ENCODE measurements at places on chromosomes 16 and 17.

- DNase-seq = no peak
Observed at GRCh38 chr16:700684-701584, 4.7 kb downstream of the FBXL16 start.

- DNase-seq = no peak
Observed at GRCh38 chr16:22810226-22810625, 3.7 kb upstream of the HS3ST2 start.

GRCh38 chr16:71722801-71723536, 1.5 kb downstream of the PHLPP2 start:
- DNase-seq = peak; percentile 30

DNA sequence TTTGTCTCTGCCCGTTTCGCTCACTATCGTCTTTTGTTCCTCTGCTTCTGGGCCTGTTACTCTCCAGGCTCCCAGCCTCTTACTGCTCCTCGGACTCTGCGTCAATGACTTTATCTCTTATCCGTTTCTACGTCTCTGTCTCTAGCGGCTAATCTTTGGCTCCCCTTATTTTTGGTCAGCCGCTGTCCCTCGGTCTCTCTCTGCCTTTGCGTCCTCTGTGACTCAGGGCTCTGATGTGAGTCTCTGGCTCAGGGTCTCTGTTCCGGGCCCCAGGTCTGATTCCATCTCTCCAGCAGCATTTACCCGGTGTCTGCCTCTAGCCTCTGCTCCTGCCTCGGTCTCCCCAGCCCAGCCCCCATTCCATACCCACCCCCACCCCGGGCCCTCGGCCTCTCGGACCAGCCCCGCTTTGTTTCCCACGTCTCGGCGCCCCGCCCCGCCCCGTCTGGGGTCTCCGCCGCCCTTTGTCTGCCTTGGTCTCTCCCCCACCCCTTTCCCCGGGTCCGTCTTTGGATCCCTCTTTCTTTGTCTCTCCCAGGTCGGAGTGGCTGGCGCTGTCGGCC, 547 bp upstream of the ZNF48 start:
- no peak for DNase-seq

DNA sequence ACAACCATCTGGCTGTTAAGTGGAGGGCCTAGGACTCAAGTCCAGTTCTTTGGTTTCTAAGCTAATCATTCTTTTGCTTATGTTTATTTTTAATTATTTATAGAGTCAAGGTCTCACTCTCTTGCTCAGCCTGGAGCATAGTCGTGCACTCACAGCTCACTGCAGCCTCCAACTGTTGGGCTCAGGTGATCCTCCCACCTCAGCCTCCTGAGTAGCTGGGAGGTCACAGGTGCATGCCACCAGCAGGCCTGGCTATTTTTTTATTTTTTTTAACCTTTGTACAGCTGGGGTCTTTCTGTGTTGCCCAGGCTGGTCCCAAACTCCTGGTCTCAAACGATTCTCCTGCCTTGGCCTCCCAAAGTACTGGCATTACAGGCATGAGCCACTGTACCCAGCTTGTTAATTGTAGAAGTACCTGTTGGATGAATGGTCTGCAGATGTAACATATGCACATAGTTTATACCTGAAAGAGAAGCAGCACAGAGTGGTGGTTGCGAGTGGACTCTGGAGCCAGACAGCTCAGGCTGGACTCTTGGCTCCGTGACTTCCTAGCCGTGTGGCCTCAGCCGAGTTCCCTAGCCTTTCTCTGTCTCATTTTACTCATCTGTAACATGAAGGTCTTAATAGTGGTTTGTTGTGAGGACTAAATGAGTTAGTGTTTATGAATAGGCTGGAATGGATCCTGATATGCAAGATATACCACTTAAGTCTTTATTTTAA, 337.5 kb downstream of the SNX29 start:
- no peak for DNase-seq

DNA sequence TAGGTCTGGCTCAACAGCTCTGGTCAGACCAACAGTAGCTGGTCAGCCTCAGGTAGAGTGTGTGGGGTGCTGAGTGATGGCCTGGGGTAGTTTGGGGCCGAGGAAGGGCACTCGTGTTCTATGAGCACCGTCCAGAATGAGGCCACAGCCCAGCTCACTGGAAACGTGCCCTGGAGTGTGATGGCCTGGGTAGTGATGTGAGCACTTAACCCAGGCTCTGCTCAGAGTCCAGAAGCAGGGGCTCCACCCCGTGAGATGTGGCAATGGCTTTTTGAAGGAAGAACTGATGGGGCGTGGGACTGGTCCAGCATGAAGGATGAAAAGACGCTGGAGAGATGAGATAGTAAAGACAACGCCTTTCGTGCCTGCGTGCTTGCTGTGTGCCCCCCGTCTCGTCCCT, 35.3 kb downstream of the NTN1 start:
- no peak for DNase-seq

GRCh38 chr16:83850947-83851346, 43.2 kb downstream of the HSBP1 start:
- no peak for DNase-seq

DNA sequence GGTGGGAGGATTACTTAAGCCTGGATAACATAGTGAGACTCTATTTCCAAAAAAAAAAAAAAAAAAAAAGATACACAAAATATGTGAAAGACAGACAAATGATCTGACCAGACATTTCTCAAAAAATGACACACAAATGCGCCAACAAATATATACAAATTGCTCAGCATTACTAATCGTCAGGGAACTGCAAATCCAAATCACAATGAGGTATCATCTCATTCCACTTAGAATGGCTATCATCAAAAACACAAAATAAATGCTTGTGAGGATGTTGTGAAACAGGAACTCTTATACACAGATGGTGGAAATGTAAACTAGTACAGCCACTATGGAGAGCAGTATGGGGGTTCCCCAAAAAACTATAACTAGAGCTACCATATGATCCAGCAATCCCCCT, 62.4 kb downstream of the STX8 start:
- no peak for DNase-seq

DNA sequence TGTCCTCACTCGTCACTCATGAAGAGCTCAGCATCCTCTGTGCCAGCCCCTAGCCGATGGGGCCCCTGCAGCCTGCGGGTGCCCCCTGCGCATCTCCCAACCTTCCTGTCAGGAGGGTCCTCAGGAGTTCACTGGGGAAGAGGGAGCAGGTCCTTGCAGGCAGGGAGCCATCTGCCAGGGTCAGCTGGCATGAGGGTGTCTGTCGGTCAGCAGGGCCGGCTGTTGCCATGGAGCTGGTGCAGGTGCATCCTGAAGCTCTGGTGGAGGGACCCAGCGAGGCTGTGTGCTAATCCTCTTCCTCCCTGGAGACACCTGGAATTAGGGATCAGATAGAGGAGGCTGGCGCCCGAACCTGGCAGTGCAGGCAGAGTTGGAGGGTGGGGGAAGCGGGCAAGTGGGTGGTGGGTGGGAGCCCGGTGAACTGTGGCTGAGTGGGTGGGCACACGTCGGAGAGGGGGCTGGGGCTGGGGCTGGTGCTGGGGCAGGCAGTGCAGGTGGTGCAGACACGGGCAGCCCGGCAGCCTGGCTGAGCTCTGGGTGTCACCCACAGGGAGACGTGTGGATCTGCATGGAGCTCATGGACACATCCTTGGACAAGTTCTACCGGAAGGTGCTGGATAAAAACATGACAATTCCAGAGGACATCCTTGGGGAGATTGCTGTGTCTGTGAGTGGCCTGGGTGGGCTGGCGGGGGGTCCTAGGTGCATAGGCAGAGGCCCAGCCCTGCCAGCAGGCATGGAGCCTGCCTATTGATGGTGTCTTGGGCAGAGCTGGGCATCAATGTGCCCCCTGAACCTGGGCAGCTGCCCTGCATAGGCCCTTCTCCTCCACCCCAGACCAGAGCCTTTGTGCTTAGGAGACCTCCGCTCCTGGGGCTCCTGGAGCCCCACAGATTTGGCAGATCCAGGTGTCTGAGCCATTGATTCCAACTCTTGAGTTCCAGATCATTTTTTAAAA, 17.4 kb downstream of the MAP2K3 start:
- DNase-seq = no peak

- DNase-seq = no peak
Observed at GRCh38 chr17:33832262-33832661, 422.8 kb upstream of the CCL2 start.

DNA sequence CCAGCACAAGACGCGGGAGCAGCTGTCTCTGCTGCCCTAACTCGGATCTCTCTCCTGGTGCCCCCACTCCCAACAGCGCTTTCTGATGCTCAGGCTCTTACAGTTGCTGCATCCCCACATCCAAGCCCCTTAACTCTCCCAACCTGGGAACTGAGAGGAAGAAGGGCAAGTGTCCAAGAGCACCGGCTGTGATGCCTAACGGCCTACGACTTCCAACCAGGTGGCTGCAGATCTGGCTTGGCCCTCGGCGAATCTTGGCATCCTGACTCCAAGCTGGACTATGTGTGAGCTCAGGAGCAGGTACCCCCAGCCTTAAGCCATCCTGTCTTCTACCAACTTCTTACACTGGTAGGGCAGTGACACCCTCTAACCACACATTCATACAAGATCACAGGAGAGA, 38.3 kb upstream of the RCVRN start:
- no peak for DNase-seq

DNA sequence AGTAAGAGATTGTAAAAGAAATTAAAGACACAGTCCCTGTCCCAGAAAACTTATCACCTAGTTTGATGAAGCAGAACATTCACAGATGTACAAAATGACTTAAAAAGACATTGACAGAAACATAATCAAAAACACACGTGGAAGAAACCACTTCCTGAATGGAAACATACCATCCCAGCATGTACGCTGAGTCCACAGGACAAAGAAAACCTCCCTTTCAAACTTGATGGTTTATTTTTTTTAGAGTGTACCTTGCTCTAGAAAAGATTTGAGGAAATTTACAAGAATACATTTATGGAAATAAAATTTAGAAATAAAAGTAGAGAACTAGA, 140.9 kb downstream of the PMP22 start:
- DNase-seq = no peak

DNA sequence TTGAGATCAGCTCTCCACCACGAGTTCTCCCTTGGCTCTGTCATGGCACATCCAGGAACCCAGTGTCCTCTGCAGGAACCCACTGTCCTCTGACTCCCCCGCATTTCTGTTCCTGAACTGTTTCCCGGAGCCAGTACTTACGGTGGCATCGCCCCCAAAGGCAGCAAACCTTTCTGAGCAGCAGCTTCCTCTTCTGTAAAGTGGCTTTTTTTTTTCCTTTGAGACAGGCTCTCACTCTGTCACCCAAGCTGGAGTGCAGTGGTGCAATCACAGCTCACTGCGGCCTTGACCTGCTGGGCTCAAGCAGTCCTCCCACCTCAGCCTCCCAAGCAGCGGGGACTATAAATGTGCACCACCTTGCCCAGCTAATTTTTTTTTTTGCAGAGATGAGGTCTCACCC, 32.2 kb downstream of the NAGPA start:
- DNase-seq = no peak

DNA sequence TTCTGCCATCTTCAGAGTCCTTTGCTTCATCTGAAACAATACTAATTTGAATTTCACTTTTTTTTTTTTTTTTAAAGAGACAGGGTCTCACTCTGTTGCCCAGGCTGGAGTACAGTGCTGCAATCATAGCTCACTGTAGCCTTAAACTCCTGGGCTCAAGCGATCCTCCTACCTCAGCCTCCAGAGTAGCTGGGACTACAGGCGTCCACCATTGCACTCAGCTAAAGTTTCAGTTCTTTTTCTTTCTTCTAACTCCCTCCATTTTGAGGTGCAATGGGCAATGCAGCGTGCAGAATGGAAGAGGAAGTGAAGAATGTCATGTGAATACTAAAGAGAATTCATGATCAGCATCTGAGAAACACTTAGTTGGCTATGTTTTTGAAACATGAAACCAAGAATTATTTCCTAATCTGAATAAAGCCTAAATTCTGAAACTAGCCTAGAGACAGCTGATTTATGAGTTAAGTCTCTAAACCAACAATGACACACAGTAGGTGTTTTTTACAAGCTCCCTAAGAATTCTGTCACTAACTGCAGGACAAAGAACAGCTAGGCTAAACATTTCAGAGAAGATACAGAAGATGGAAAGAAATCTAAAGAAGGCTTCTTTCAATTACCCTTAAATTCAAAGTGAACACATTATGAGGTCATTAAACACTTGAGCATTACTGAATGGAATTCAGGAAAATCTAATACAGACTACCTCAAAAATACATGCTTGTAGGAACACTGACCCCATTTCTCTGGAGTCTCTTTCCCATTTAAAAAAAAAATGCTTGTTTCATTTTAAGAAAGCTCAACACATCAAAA, 21.0 kb downstream of the SNN start:
- no peak for DNase-seq

- DNase-seq = no peak
Observed at GRCh38 chr17:71511266-71511995, 609.4 kb upstream of the SOX9 start.

- DNase-seq = no peak
Observed at GRCh38 chr17:5264893-5265292, 17.2 kb upstream of the RABEP1 start.

All from T-cell (primary cell).